Dermis blood vessel endothelial cell (primary cell): ENCODE measurements at places on chromosomes 3 and 15. TPM values are rescaled to one million over a fixed set of nuclear protein-coding genes. Genes with fewer than 3 reads are reported as not detected.

The RARRES1 gene
- 1.3 and 6.0 TPM in 2 replicates for total RNA-seq

The C3orf20 gene
- total RNA-seq: not detected in 2 replicates

The VGLL3 gene
- 0.33 and 1.0 TPM in 2 replicates for total RNA-seq

The SLC28A1 gene
- not detected in 2 replicates for total RNA-seq

The NME9 gene
- not detected in 2 replicates for total RNA-seq

The CCDC9B gene
- 10.0 and 21.9 TPM in 2 replicates for total RNA-seq

The OR5AC2 gene
- not detected in 2 replicates for total RNA-seq

GRCh38 chr3:46860810-46861604 is 2.2 kb downstream of the MYL3 start:
- DNase-seq: no peak

DNA sequence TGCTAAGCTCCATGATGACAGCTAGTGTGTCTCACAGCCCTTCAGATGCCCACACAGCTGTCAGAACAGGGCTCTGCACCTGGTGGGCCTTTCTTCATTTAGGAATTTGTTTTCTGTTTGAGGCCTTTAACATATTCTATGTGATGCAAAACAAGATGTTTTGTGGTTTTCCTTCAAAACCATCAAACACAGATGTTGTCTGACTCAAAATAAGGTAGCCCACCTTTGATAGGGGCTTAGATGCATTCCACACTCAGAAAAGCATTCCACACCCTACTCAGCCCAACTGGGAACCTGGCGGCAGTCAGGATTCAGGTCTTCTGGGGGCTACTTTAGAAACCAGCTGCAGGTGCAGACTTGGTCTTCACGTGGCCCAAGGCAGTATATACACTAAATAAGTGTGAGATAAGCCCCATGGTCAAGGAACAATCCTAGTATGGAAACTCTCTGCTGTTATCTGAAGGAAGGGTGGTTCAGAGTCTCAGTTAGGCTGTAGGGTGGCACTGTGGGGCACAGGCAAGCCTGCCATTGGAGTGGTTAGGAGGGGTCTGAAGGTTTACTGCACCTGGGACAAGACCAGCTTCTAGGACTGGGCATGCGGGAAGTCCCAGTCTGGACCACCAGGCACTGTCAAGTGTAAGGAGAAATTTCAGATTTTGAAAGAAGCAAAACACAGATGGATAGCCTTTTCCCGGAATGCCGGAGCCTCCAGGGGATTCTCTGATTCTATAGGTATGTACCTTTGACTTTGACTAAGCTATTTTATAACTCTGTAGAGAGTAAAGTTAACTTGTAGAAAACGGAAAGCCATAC is 20.1 kb downstream of the LRRC2 start:
- no peak for DNase-seq

GRCh38 chr3:123138839-123139444 is 62.8 kb upstream of the SEC22A start:
- DNase-seq: no peak

- no peak for DNase-seq
These were observed 143.7 kb upstream of the LRIG1 start for GRCh38 chr3:66644549-66644948.

DNA sequence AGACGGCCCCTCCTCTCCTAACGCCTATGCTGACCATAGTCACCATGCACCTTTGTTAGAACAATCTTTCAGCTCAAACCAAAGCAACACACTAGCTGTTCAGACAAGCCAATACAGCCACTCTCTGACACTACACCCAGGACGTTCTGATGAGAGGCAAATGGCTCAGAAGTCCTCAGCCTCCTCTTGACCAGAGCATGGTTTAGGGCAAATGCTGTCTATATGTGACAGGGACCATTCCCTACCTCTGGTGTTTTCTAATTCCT is 264.8 kb upstream of the HES1 start:
- no peak for DNase-seq

DNA sequence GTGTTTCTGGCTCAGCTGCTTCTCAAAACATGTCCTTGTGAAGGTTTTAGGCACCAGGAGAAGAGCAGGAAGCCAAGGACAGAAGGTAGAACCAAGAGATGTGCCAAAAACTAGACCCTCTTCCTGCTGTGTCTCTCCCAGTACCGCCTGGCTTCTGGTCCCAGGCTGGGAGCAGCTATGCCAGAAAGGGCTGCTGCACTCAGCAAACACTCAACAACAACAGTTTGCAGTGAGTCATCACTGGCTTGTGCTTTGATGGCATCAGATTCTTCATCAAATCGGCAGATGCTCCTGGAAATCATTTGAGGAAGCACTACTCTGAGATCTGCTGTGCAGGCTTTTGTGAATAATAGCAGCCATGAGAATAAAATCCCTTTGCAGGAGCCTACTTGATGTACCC is 63.2 kb downstream of the DGKG start:
- no peak for DNase-seq

DNA sequence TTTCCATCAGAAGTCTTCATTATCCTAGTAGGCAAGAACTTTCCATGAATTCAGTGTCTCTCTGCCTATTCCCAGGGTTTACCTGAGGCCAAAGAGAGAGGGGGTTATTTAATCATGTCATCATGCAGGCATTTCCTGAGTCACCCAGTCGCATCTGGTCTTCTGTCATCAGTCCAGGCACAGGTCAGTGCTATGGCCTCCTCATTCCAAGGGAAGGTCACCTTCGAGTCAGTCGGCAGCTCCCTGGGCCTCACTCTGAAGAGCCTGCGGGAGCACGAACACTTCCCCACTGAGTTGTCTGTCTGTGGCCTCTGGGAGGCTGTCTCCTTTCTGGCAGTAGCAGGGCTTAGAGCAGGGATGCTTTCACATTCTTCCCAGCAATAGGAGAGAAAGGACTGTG is 26.2 kb upstream of the LRTM1 start:
- no peak for DNase-seq

DNA sequence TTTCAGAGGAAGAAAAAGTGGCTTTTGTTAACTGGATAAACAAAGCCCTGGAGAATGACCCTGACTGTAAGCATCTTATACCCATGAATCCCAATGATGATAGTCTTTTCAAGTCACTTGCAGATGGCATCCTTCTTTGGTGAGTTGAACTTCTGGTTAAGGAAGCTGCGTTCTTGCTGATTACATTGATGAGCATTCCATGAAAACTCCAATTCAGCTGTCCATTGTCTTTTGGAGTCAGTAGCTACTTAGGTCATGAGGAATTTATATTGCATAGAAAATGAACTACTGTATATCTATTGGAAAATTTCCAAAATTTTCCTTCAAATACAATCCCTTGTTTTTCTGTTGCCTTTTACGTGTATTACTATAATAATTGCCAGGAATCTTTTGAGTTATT is 47.7 kb upstream of the TRPC1 start:
- no peak for DNase-seq
